ENCODE measurements at places on chromosomes 7 and 10. TPM values are rescaled to one million over a fixed set of nuclear protein-coding genes. Genes with fewer than 3 reads are reported as not detected.

The HOGA1 gene
- 0.15 TPM for total RNA-seq

DNA sequence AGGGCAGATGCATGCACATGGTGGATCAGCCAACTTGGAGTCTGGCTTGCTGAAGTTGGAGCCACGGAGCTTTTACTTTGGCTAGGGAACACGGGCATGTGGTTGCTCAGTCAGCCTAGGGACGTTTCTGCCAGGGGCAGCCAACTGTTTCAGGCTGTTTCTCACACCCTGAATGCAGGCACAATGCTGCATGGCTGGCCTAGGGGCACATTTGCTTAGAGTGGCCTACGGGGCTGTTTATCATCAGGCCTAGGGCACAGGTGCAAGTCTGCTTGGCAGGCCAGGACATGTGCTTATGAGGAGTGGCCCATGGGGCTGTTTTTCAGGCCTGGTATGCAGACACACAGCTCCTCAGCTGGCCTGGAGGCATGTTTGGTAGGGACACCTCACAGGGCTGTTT is 107.4 kb downstream of the GSAP start:
- no peak for DNase-seq

GRCh38 chr10:89521368-89521767 is 14.0 kb downstream of the SLC16A12 start:
- no peak for DNase-seq

The GCK gene
- total RNA-seq: 0.15 TPM

DNA sequence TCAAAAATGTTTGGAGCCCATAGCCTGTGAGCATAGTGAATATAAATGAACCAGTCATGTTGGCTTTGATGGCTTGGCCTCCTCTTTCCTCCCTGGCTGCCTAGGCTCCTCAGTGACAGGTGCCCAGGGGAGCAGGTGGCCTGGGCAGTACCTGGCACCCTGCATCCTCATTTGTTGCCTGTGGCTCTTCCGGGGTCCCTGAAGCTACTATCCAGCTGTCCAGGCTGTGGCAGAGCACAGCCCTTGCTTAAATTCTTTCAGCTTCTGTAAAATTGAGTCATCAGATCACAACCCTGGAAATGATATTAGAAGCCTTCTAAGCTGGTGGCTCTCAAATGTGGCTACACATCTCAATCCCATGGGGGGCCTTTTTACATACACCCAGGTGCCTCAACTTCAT is 525.4 kb downstream of the GALNT17 start:
- no peak for DNase-seq

DNA sequence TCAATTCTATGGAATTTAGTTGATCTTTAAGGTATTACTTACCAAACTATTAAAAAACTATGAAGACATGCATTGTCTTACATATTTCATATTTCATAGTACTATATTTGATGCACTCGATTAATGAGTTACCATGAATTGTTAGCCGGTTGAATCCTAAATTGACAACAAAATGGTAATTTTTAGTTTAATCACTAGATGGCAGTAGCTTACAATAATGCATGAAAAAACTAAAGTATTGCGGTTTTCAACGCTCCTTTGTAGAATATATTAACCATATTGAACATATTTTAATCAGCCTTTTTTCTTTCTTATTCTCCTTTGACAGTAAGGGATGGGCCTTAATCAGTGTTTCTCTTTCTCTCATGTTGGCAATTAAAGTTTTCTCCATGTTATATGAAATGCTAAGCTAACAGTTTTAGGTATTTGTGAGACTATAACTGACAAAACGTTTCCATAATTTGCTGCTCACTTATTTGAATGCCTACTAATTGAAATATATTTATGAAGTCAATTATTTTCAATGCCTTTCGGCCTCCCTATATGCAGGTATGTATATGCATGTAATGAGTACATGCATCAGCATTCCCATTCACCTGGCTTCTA is 48.5 kb upstream of the ARL4A start:
- no peak for DNase-seq

GRCh38 chr10:75089634-75090033 is 21.8 kb upstream of the SAMD8 start:
- DNase-seq: no peak

DNA sequence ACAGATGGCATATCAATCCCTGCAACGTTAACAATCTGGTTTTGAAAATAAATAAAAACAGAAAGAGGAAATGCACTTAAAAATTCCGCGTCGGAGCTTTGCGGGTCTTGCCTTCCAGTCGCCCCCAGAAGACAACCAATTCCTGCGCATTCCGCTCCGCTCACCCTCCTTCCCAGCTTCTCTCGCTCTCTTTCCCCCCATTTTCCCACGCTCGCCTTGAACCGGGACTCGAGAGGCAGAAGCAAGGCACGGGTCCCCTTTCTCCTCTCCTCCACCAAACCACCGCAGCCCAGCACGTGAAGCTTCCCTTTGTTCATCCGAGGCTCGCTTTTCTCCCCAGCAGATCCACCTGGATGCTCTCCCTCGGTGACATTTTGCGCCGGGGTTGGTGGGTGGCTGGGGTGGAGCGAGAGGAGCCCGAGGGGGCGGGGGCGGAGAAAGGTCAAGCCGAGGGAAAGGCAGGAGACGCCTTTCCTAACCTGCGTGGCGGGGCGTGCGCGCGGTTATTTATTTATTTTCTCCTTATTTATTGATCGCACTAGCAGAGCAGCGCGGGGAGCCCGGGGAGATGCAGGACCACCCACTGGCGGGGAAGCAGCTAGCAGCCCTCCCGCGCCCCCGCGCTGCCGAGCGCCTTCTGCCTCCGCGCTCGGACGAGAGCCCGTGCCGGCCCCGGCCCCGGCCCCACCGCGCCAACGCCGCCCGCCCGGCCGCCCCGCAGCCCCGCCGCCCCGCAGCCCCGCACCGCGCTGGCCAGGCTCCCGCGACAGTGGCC is at the start of gene KCND2:
Gene KCND2, plus strand, starts transcription at position 475 of the 775 bp plus-strand sequence.
- DNase-seq: no peak

GRCh38 chr10:1551636-1552338 is 185.5 kb downstream of the ADARB2 start:
- no peak for DNase-seq

- no peak for DNase-seq
Observed at GRCh38 chr7:91293136-91293535, 28.9 kb downstream of the FZD1 start.

- DNase-seq: no peak
Observed at GRCh38 chr7:64618785-64619456, 47.0 kb upstream of the ZNF107 start.

GRCh38 chr10:89029181-89029580 is 38.6 kb downstream of the FAS start:
- DNase-seq: no peak

DNA sequence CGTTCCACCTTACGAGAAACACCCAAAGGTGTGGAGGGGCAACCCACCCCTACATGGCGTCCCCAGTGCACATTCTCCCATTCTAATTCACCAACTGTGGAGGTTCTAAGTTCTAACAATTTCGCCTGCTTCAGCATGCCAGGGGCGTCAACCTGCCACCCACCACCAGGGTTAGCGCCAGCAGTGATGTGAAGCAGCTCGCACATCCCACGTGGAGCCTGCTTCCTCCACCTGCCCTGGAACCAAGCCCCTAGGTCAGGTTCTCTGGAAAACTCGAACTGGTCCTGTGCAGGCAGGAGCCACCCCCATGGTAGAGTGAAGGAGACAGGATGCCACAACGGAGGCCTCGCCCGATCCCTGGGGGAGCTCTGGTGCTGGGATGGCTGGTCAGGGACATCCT is 33.3 kb upstream of the FXYD4 start:
- DNase-seq: no peak

DNA sequence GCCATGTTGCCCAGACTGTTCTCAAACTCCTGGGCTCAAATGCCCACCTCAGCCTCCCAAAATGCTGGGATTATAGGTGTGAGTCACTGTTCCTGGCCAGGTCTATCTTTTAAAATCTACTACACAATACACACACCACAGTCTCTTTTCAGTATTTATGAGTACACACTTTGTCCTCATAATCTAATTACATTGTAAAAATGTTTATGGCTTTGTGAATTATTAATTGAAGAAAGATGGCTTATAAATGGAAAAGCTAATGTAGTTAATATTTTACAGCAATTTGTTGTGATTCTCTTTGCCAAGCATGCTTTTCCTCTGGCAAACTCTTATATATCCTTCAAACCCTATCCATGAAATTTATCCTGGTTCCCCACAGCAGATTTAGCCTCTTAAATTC is 22.0 kb downstream of the LAMB4 start:
- DNase-seq: no peak

The ZNF117 gene
- 3.3 TPM for total RNA-seq

- no peak for DNase-seq
Observed at GRCh38 chr10:121187391-121187790, 336.2 kb downstream of the WDR11 start.

The AUTS2 gene
- total RNA-seq: 43.3 TPM

The TMEM236 gene
- 59.6 TPM for total RNA-seq

The KIF11 gene
- total RNA-seq: 8.6 TPM

- DNase-seq: no peak
Observed at GRCh38 chr10:117938104-117938503, 108.6 kb downstream of the RAB11FIP2 start.

GRCh38 chr10:105347487-105347886 is 706.4 kb downstream of the SORCS3 start:
- no peak for DNase-seq

DNA sequence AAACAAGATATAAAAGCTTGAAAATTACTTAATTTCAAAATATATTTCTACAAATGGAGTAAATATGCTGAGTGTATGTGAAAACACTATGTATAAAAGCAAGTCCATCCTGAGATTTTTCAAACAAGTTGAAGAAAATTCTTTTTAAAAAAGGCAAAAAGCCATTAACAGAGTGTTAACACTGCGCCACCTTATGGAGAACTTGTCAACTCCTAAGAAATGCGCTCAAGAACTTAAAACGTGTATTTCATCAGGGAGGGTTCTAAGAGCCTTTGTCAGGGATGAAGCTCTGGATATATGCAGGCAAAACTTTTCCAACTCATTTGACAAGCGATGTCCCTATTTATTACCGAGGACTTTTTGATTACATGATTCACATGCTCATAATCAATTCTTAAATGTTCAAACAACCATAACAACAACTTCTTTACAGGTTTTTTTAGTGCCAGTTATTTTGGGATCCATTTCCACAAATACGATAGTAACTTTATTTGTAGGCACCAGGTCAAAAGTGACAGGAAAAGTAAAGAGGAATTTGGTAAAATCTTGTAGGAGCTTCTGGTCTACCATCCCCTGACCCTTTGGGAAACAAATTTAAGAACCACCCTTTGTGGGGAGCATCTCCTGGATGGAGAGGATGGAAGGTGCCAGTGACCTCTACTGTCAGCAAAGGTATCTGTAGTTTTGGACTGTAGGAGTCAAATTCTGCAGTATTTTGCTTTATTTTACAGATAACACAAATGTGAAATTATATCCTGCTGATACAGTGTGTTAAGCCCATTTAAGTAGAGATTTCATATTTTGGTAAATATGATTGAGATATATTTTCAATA is 23.2 kb downstream of the CALCR start:
- DNase-seq: no peak

The TWIST1 gene
- total RNA-seq: 0.81 TPM

- DNase-seq: no peak
Observed at GRCh38 chr7:140322759-140323158, 75.6 kb downstream of the SLC37A3 start.

- no peak for DNase-seq
Observed at GRCh38 chr10:33746836-33747268, 412.4 kb upstream of the NRP1 start.

DNA sequence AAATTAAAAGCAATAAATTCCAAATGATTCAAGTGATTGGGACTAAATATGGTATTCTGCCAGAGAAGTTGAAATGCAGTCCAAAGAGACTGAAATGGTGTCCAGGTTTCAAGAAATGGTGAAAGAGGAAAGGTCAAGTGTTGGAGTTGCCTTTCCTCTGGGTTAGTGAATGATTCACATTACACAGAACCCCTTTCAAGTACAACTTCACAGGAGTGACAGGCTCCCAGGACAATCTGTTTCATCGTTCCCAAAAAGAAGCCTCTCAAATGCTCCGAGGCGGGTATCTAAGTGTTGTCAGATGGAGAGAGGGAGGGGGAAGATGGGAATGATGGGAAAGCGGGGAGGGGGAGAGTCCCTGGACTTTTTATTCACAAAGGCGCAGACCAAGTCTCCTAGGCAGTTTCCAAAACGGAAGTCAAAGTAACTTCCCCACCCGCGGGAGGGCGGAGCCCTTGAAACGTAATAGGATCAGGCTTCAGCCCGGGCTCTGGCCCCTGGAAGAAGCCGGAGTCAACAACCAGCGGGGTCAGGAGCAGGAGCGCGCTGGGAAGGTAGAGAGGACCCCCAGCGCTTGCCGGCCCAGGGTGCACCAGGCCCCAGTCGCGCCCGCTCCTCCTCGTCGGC is 754 bp downstream of the SLC25A13 start:
- DNase-seq: peak; percentile 93

DNA sequence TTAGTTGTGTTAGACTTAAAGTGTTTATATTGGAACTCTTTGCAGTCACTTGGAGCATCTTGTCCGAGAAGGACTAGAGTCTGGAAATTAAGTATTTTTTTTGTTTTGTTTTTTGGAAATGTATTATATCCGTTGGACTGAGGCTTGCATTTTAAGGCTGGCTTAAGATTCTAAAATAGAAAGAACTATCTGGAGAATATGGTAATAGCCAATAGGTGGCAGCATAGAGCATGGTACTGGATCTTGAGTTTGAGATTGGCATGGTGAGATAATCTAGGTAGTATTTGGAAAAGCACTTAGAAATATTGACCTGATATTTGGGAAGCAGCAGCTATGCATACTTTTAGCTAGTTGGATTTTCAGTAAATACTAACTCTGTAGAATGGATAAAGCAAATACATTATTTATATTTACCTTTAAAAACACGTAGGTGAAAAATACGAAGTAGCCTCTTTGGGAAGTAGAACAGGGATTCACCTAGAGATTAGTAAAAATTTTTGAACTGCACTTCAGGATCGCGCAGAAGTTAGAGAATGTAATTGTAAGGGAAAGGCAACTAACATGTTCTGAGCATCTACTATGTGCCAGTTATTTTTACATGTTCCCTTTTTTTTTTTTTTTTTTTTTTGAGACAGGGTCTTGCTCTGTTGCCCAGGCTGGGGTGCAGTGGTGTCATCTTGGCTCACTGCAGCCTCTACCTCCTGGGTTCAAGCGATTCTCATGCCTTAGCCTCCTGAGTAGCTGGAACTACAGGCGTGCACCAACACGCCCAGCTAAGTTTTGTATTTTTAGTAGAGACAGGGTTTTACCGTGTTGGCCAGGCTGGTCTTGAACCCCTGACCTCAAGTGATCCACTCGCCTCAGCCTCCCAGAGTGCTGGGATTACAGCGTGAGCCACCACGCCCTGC is 78.6 kb downstream of the LCOR start:
- DNase-seq: no peak
